ENCODE measurements at places on chromosomes 1 and 21.
A peak's percentile ranks its signal among the peaks of the same experiment; 100 is the strongest.

GRCh38 chr1:206843626-206844025 is 21.8 kb upstream of the IL20 start:
- H3K27me3 ChIP-seq = peaks cover 4% of the 10 kb centered on the region
- no peak overlapping the region for H3K27ac ChIP-seq
- no peak overlapping the region for H3K4me3 ChIP-seq
- no peak for DNase-seq
- H3K4me1 ChIP-seq = peaks cover 5% of the 10 kb centered on the region

DNA sequence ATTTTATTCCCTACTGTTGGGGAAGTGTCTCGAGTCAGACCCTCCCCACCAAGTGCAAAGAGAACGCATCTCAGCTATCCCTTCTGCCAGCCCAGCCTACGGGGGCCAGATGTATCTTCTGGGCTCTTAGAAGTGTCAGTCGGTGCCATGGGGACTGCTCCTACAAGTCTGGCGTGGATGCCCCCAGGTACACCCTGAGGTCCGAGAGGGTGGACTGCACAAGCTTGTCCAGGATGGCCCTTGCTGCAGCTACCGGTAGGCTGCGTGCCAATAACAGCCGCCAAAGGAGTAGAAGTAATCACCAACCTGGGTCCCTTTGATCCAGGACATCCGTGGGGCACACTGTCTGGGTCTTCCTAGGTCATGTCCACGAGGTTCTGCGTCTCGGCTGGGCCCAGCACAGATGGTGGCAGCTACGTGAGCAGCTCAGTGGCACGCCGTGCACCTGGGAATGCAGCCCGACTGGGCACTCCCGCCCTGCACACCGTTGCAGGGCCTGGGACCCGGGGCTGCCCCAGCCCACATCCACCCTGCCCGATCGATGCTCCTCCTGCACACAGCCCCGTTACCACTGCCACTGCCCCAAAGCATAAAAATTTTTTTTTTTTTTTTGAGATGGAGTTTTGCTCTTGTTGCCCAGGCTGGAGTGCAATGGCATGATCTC is 8.8 kb upstream of the SSU72 start:
- no peaks in the 10 kb centered on the region for H3K4me1 ChIP-seq
- H3K27me3 ChIP-seq = peaks cover 19% of the 10 kb centered on the region
- H3K36me3 ChIP-seq = no peaks in the 10 kb centered on the region
- H3K4me3 ChIP-seq = no peak overlapping the region

DNA sequence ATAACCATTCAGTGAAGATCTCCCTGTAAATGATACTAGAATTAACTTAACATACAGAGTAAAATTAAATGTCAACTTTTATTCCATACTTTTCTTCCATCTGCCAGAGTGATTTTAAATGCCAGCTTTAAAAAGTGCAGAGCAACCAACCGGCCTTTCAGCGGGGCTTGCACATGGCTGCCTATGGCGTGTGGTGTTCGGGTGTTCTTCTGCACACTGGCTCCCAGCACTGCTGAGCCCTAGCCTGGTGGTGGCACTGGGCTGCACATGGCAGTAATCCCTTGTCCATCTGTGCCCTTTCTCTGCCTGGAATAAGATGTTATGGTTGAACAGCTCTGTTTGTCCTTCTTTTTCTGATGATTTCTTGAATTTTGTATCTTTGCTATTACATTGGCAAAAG is 156.3 kb downstream of the SNX7 start:
- no peaks in the 10 kb centered on the region for H3K4me1 ChIP-seq
- H3K4me3 ChIP-seq = no peak overlapping the region

- H3K27me3 ChIP-seq = peaks cover 23% of the 10 kb centered on the region
- H3K4me1 ChIP-seq = peaks cover 4% of the 10 kb centered on the region
- H3K27ac ChIP-seq = no peak within 1 kb of the TSS
- DNase-seq = no peak
- no peaks in the 10 kb centered on the region for H3K36me3 ChIP-seq
These were observed at the start of gene REG4 for GRCh38 chr1:119811387-119811786. Gene REG4, minus strand, starts transcription at chr1:119811460. Its CDS starts 2,691 bp downstream, at chr1:119808769.

- DNase-seq = peak; percentile 37
- peak overlapping the region; percentile 45 for H3K27ac ChIP-seq
- no peak overlapping the region for H3K4me3 ChIP-seq
- H3K27me3 ChIP-seq = no peaks in the 10 kb centered on the region
These were observed 4.1 kb downstream of the TAGLN2 start for GRCh38 chr1:159921251-159921650.

DNA sequence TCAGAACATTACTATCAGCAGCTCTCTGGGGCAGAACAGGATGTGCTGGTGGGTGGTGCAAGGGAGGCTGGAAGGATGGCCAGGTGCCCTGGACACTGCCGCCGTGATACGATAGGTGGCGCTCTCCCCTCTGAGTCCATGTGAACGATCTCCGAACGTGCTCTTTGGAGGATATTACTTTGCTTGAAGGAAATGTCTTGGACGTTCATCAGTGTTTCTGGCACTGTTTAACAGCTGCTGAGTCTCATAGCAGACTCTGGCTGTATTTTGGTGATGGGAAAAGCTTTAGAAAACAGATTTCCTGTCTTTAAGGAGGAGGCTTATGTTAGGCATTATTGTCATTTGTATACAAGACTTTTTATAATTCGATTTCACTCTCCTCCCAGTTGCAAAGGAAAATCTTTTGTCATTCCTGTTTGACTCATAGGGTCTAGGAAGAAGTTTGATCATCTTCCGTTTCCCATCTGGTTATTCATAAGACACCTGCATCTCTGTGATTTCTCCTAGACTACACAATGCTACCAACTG is 386.2 kb upstream of the ADGRL2 start:
- H3K27me3 ChIP-seq = no peaks in the 10 kb centered on the region
- no peaks in the 10 kb centered on the region for H3K36me3 ChIP-seq
- no peaks in the 10 kb centered on the region for H3K4me1 ChIP-seq

DNA sequence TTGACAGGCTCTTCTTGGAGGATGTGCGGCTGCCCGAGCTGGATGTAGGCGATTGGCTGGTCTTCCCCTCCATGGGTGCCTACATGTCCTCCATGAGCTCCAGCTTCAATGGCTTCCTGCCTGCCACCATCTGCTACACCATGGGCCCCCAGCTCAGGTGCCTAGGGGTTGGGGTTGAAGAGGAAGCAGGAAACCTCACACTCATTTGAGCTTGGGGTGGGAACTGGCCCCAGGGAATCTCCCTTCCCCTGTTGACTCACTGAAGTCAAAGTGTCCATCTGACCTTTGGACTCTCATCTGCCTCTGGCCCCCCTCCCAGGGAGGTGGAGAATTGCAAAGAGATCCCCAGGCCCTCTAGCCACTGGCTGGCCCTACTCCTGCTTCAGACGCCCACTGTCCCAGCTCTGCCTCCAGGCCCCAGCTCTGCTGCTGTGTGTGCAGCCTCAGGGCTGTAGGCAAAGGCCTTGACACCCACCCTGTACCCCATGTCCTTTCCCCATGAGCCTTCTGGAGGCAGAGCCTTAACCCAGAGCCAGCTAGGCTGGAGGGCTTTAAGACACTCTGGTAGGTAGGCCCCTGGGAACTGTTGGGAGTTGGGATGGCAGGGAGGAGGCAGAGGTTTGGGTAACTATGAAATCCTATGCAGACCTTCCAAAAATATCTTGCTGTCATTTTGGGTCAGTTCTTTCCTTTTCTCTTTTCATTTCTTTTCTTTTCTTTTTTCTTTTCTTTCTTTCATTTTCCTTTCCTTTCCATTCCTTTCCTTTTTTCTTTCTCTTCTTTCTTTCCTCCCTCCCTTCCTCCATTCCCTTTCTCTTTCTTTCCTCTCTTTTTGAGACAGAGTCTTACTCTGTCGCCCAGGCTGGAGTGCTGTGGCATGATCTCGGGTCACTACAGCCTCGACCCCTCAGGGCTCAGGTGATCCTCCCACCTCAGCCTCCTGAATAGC is 66.9 kb upstream of the TINAGL1 start:
- H3K36me3 ChIP-seq = no peaks in the 10 kb centered on the region
- DNase-seq = no peak
- peaks cover 4% of the 10 kb centered on the region for H3K4me1 ChIP-seq
- H3K27me3 ChIP-seq = peaks cover 92% of the 10 kb centered on the region
- no peak overlapping the region for H3K4me3 ChIP-seq
- H3K27ac ChIP-seq = no peak overlapping the region

DNA sequence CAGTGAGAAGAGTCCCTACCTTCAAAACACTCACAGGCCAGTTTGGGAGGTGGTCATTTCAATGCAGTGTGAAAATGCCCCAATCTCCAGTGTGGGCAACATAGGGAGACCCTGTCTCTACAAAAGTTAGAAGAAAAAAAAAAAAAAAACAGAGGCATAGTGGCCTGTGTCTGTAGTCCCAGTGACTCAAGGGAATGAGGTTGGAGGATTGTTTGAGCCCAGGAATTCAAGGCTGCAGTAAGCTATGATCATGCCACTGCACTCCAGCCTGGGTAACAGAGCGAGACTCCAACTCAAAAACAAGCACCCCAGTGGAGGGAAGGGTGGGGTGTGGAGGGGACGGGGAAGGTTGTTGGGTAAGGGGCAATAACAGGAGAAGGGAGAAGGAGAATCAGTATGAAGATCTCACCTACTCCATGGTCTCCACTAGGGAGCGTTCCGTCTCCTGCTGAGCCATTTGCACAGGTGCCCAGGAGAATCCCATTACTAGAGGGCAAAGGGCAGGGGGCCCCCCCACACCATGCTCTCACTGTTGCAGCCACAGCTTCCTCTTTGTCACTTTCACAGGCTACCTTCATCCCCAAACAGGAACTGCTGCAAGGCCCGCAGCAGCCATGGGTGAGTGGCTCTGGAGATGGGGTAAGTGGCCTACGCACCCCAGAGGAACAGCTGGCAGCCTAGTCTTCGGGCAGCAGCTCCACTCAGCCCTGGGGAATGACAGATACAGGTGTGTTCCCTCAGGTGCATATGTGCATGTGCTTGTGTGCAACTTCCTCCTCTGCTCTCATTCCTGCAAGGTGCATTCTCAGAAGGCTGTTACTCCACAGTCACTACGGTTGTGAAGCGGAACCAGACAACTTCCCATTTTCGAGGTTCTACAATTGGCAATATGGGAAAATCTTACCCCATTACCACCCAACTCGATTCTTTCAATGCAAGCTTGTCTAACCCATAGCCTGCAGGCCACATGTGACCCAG is 87.9 kb upstream of the LYST start:
- H3K4me3 ChIP-seq = no peak overlapping the region
- peak; percentile 30 for DNase-seq
- H3K36me3 ChIP-seq = no peaks in the 10 kb centered on the region
- H3K27me3 ChIP-seq = no peaks in the 10 kb centered on the region
- peaks cover 4% of the 10 kb centered on the region for H3K4me1 ChIP-seq
- H3K27ac ChIP-seq = peak overlapping the region; percentile 0

DNA sequence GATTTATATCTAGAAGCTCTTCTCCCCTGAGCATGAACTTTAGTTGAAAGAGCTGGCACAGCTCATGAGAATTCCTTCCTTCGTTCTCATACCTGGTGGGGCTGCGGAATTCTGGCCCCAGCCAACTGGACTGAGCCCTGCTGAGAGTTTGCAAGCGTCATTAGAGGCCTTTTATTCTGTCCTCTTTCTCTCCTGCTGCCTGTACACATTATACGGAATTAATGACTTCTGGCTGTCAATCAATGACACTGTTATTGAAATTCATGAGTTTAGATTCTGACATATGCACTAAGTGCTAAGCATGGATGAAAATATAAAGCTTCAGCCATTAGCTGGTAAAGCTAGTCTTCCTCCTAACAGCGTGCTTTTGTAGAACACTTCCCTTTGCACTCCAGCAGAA is 27.5 kb downstream of the KAZN start:
- H3K4me3 ChIP-seq = no peak overlapping the region
- H3K4me1 ChIP-seq = no peaks in the 10 kb centered on the region
- H3K27me3 ChIP-seq = no peaks in the 10 kb centered on the region
- H3K36me3 ChIP-seq = no peaks in the 10 kb centered on the region

- H3K4me1 ChIP-seq = peaks cover 20% of the 10 kb centered on the region
- no peak overlapping the region for H3K4me3 ChIP-seq
- no peak overlapping the region for H3K27ac ChIP-seq
- no peaks in the 10 kb centered on the region for H3K27me3 ChIP-seq
These were observed 15.7 kb downstream of the CELSR2 start for GRCh38 chr1:109265016-109265415.

GRCh38 chr1:167746013-167746672 is 24.4 kb downstream of the MPZL1 start:
- no peak overlapping the region for H3K4me3 ChIP-seq
- no peak for DNase-seq
- no peak overlapping the region for H3K27ac ChIP-seq
- H3K4me1 ChIP-seq = peaks cover 8% of the 10 kb centered on the region

- peaks cover 17% of the 10 kb centered on the region for H3K4me1 ChIP-seq
- peaks cover 32% of the 10 kb centered on the region for H3K27me3 ChIP-seq
- DNase-seq = no peak
- H3K27ac ChIP-seq = no peak overlapping the region
- no peaks in the 10 kb centered on the region for H3K36me3 ChIP-seq
These were observed 64.4 kb upstream of the NEK2 start for GRCh38 chr1:211739671-211740411.

- H3K4me3 ChIP-seq = no peak overlapping the region
- H3K4me1 ChIP-seq = peaks cover 2% of the 10 kb centered on the region
- no peak overlapping the region for H3K27ac ChIP-seq
- peak; percentile 28 for DNase-seq
- H3K36me3 ChIP-seq = no peaks in the 10 kb centered on the region
- peaks cover 53% of the 10 kb centered on the region for H3K27me3 ChIP-seq
These were observed 53.1 kb upstream of the LBR start for GRCh38 chr1:225480825-225481434.

DNA sequence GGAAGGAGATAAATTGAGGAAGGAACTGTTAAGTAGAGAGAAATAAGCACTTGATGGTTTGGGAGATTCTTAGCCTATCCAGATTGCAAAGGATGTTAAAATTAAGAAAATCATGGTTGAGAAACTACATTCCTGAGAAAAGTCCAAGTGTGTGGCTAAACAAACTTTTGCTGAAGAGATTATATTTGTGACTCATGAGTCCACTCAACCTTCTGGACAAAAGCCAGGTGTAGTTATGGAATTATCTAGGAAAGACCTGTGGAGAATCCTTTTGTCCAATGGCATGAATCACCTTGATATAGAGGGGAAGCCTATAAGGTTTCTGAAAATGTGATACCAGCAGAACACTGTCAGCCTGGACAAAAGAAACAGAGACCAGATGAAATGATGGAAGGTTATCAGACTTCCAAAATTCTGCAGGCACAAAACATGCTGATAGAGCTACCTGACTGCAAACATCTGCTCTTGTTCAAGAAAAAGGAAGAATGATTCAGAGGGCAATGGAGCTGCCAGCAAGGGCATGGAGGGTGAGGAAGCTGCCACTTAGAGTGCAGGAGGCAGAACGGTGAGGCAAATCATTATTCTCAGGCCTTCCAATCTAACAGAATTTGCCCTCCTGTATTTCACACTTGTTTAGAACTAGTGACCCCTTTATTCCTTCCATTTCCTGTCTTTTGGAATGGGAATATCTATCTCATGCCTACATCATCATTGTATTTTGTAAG is 300.6 kb upstream of the PRMT6 start:
- peaks cover 2% of the 10 kb centered on the region for H3K4me1 ChIP-seq
- no peaks in the 10 kb centered on the region for H3K27me3 ChIP-seq

- peak overlapping the region; percentile 38 for H3K4me3 ChIP-seq
- H3K4me1 ChIP-seq = peaks cover 8% of the 10 kb centered on the region
- peak overlapping the region; percentile 41 for H3K27ac ChIP-seq
- no peaks in the 10 kb centered on the region for H3K36me3 ChIP-seq
- peak; percentile 24 for DNase-seq
These were observed 191.8 kb downstream of the TPR start for GRCh38 chr1:186183219-186183618.

GRCh38 chr21:27196651-27197050 is 229.8 kb upstream of the ADAMTS5 start:
- no peaks in the 10 kb centered on the region for H3K27me3 ChIP-seq
- peak; percentile 48 for DNase-seq
- H3K36me3 ChIP-seq = no peaks in the 10 kb centered on the region
- no peaks in the 10 kb centered on the region for H3K4me1 ChIP-seq
- H3K27ac ChIP-seq = no peak overlapping the region
